ENCODE measurements at places on chromosomes 1 and 21. TPM values are rescaled to one million over a fixed set of nuclear protein-coding genes. Genes with fewer than 3 reads are reported as not detected.

DNA sequence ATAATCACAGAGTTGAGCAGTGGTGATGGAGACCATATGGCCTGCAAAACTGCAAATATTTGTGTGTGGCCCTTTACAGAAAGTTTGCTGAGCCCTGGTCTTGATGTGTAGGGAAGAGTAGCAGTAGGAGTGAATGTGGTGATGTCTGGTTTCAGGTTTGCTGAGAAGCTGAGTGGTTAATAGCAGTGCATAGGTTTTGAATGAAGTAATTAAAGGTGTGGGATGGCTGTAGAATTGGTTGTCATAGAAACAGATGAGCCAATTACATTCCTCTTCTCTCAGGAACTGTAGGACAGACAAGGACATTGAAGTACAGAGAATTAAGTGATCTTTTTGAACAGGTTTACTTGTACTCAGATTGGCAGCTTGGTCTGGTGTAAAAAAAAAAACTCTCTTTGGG lies 37.4 kb downstream of the PRDM2 start:
- no peak overlapping the region for H3K27ac ChIP-seq
- DNase-seq = no peak
- no peaks in the 10 kb centered on the region for H3K27me3 ChIP-seq
- H3K4me1 ChIP-seq = no peaks in the 10 kb centered on the region
- peaks cover 6% of the 10 kb centered on the region for H3K36me3 ChIP-seq
- no peak overlapping the region for H3K4me3 ChIP-seq

GRCh38 chr1:209703834-209704504 lies 677 bp upstream of the HSD11B1 start:
- H3K27me3 ChIP-seq = peaks cover 3% of the 10 kb centered on the region
- no peak overlapping the region for H3K27ac ChIP-seq
- no peaks in the 10 kb centered on the region for H3K4me1 ChIP-seq
- DNase-seq = no peak

Gene WNT3A
- 6.0 TPM for total RNA-seq

DNA sequence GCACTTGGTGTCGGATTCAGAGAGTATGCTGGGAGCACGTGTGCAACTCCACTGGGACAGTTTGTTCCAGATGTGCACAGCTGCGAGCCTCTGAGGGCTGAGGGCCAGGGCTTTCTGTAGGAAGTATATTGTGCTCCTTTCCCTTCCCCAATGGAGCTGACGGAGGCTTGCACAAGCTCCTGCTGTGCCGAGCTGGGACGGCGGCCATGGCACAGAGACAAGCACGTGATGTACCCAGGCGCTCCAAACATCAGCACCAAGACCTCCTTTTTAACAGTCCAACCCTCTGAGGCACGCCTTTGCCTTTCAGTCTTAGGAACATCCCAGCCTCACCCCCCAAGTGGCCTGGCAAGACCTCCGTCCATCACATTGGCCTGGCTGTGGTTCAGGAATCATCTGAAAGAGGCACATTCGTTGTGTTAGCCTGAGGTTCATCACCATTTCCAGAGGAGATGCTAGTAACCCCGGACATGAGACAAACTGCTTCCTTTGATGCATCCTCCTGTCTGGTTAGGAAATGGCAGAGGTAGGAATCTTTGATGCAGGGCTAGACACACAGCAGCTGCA lies 339.2 kb upstream of the KAZN start:
- no peaks in the 10 kb centered on the region for H3K4me1 ChIP-seq
- no peaks in the 10 kb centered on the region for H3K27me3 ChIP-seq
- no peak overlapping the region for H3K4me3 ChIP-seq
- H3K27ac ChIP-seq = no peak overlapping the region
- peak; percentile 66 for DNase-seq

Gene LMX1A
- total RNA-seq = 0.21 TPM

DNA sequence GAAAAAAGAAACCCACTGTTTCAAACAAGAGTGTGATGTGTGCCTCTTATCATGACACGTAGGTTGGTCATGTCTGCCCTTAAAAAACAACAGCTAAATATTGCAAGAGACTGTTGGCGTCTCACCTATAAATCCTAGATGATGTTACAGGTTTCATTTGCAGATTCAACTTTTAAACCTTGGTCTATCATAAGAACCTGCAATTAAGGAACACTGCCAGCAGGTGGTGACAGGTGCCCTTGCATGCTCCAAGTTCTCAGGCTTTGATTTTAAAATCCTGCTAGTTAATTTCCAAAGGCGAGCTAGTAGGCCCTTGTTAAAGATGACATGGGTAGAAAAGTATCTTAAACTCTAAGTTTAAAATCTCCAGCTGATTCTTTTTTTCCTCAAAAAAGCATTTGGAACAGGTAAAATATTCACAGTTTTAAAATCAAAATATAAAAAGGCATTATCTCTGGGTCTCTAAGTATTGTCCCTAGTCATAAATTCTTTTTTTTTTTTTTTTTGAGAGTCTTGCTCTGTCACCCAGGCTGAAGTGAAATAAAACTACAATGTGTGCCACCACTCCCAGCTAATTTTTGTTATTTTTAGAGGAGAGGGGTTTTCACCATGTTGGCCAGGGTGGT lies 39.1 kb downstream of the CLSTN1 start:
- no peak overlapping the region for H3K4me3 ChIP-seq
- no peak overlapping the region for H3K27ac ChIP-seq
- no peaks in the 10 kb centered on the region for H3K4me1 ChIP-seq

- peaks cover 75% of the 10 kb centered on the region for H3K36me3 ChIP-seq
- DNase-seq = no peak
- H3K27ac ChIP-seq = no peak overlapping the region
- no peak overlapping the region for H3K4me3 ChIP-seq
- H3K4me1 ChIP-seq = no peaks in the 10 kb centered on the region
- H3K27me3 ChIP-seq = no peaks in the 10 kb centered on the region
These were observed 74.9 kb upstream of the MORC3 start for GRCh38 chr21:36245115-36245514.

- no peak overlapping the region for H3K27ac ChIP-seq
- no peak overlapping the region for H3K4me3 ChIP-seq
- H3K27me3 ChIP-seq = no peaks in the 10 kb centered on the region
- no peak for DNase-seq
- no peaks in the 10 kb centered on the region for H3K4me1 ChIP-seq
These were observed 22.3 kb upstream of the FAM78B start for GRCh38 chr1:166189126-166189525.

Gene PDC
- total RNA-seq = not detected

- H3K4me3 ChIP-seq = no peak overlapping the region
- H3K36me3 ChIP-seq = no peaks in the 10 kb centered on the region
- H3K27ac ChIP-seq = no peak overlapping the region
- no peak for DNase-seq
- H3K27me3 ChIP-seq = no peaks in the 10 kb centered on the region
- H3K4me1 ChIP-seq = no peaks in the 10 kb centered on the region
These were observed 53.3 kb downstream of the OLFML3 start for GRCh38 chr1:114032271-114033215.

DNA sequence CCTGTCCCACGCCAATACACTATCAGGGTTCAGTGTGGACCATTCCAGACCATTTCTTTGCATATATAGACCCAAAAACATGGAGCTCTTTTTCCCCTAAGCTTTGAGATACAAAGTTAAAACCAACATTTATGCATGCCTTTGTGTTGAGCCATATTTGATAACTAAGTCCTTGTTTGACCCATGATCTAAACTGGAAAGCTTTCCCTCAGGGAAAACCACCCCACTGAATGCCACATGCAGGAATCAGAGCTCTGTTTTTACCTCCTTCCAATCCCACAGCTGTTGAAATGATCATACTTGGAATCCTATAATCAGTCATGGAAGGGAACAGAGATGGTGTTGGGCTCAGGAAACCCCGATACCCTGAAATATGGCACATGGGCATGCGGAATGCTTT lies 14.8 kb upstream of the SLC45A1 start:
- no peak overlapping the region for H3K27ac ChIP-seq
- H3K4me1 ChIP-seq = peaks cover 7% of the 10 kb centered on the region
- no peak overlapping the region for H3K4me3 ChIP-seq
- no peaks in the 10 kb centered on the region for H3K36me3 ChIP-seq

DNA sequence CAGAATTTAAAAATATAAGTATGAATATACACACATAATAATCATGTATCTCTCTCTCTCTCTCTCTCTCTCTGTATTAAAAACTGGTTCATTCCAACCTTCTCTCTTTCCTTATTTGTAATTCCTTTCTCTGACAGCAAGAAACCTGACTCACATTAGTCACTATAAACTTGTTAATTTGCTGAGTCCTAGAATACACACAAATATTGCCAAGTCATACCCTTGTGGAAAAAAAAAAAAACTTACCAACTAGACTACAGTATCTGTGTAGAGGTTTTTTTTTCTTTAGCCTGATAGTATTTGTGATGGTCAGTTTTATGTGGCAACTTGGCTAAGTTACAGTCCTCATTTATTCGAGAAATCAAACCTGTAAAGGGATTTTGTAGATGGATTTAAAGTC lies 26.3 kb upstream of the NHLH2 start:
- H3K4me1 ChIP-seq = no peaks in the 10 kb centered on the region
- H3K27me3 ChIP-seq = no peaks in the 10 kb centered on the region
- no peak overlapping the region for H3K27ac ChIP-seq
- H3K36me3 ChIP-seq = no peaks in the 10 kb centered on the region
- no peak overlapping the region for H3K4me3 ChIP-seq

Gene ZNF683
- total RNA-seq = 1.2 TPM

Gene TNFRSF18
- total RNA-seq = 0.47 TPM

Gene WDR64
- total RNA-seq = not detected

- no peak for DNase-seq
- no peak overlapping the region for H3K4me3 ChIP-seq
- H3K4me1 ChIP-seq = no peaks in the 10 kb centered on the region
- no peak overlapping the region for H3K27ac ChIP-seq
- peaks cover 73% of the 10 kb centered on the region for H3K36me3 ChIP-seq
These were observed 58.4 kb downstream of the GDAP2 start for GRCh38 chr1:117871013-117871412.

GRCh38 chr1:232164078-232164963 lies 465.6 kb downstream of the SIPA1L2 start:
- H3K27ac ChIP-seq = no peak overlapping the region
- H3K4me1 ChIP-seq = no peaks in the 10 kb centered on the region
- no peaks in the 10 kb centered on the region for H3K27me3 ChIP-seq
- no peak overlapping the region for H3K4me3 ChIP-seq
- no peak for DNase-seq

- H3K27me3 ChIP-seq = peaks cover 5% of the 10 kb centered on the region
- H3K27ac ChIP-seq = no peak overlapping the region
- no peaks in the 10 kb centered on the region for H3K36me3 ChIP-seq
These were observed 177.3 kb downstream of the ZSCAN20 start for GRCh38 chr1:33649759-33650158.

Gene ZNF678
- 9.0 TPM for total RNA-seq

- no peaks in the 10 kb centered on the region for H3K36me3 ChIP-seq
- no peak overlapping the region for H3K4me3 ChIP-seq
- DNase-seq = no peak
- no peak overlapping the region for H3K27ac ChIP-seq
These were observed 60.5 kb downstream of the KLHDC7A start for GRCh38 chr1:18541046-18541795.
